ENCODE measurements at places on chromosomes 2 and 18.

- DNase-seq = no peak
Observed at GRCh38 chr2:64727843-64728463, 74.2 kb upstream of the SERTAD2 start.

DNA sequence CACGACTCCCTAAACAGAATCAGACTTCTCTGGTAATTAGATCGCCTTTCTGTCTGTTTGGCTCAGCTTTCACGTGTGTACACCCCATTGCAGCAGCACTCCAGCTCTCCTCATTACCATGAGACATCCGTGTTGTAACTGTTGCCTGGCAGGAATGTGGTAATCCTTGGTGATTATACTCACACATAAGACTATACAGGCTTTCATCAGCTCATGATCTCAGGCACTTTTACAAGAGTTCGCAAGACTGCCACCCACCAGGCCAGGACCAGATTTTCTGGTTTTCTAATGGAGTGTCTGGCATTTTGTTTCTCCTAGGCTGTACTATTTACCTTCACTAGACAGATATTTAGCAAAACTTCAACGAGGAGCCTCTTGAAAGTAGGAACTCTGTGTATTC is 50.2 kb downstream of the ACVR1 start:
- no peak for DNase-seq

- DNase-seq = no peak
Observed at GRCh38 chr18:52936931-52937330, 596.9 kb downstream of the DCC start.

DNA sequence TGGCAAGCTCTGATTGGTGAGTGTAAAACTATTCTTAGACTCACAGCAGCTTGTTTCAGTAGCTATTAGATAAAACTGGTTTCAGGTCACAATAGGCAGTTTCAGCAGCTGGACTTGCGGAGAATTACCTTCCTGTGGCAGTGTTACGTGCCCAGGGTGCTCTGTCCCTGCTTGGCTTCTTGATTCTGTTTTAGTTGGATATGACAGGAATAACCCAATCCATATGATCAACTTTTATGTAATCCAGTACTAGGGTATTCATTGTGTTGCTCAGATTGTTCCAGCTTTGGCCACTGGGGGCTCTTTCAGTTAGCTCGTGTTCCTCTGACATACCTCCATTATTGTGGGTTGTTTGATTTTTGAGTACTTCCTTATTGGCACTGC is 43.1 kb downstream of the INPP4A start:
- DNase-seq = peak; percentile 40

- no peak for DNase-seq
Observed at GRCh38 chr2:147548451-147548850, 296.4 kb upstream of the ACVR2A start.

DNA sequence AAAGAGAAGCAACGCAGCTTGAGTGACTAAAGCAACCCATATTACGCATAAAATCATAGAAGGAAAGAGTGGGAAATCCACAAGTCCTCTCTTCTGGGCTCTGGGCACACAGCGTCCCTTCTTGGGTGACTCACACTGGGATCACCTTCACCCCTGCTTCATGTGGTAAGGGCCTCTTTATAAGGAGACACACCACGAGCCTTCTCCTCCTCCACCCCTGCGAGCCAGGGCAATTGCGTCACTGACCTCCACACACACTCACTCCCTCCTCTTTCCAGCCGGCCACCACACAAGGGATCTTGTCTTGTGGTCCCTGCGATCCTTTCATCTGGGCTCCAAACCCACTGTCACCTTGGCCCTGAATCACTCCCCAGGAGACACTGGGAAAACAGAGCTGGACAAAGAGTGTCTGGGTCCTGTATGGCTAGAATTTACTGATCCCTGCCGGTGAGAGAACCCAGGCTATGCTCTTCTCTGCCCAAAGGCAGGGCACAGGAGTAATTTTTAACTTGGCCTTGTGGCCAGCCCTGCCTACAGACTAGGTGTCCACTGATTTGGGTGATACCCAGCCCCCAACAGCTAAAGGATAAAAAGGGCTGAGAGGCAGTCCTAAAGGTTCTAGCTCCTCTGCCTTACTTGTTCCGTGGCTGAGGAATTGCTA is 35.3 kb downstream of the NHEJ1 start:
- peak; percentile 75 for DNase-seq

GRCh38 chr18:808086-808485 is 4.0 kb downstream of the YES1 start:
- no peak for DNase-seq

- DNase-seq = no peak
Observed at GRCh38 chr2:47076586-47077441, 78.3 kb downstream of the STPG4 start.

DNA sequence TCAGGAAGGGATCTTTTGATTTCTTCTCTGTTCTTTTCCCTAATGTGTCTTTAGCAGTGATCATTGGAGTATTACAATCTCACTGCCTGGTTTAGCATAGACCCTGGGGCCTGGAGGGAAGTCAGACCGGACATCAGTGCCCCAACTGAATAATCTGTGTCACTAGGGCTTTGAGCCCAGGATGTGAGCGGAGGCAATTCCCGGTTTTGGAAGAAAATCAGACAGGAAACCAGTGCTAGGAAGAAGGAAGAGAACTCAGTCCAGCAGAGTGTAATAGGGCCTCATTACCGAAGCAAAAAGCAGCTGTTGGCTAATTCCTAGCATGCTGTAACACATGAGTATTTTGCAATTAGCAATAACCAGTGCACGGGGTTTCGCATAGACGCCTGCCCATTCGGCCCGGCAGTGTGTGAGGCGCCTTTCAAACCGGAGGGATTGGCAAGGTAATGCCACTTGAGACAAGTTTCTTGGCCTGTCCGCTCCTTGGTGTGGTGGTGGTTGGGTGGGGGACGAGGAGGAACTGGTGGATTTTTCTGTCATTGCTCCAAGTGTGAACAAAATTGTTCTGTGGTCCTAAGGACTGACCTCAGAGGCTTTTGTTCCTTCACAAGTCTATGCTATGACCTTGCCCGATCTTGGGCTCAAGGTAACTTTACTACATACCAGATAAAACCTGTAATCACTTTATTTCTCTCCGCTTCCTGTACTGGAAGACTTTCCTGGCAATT is 2.8 kb downstream of the FOSL2 start:
- peak; percentile 91 for DNase-seq

DNA sequence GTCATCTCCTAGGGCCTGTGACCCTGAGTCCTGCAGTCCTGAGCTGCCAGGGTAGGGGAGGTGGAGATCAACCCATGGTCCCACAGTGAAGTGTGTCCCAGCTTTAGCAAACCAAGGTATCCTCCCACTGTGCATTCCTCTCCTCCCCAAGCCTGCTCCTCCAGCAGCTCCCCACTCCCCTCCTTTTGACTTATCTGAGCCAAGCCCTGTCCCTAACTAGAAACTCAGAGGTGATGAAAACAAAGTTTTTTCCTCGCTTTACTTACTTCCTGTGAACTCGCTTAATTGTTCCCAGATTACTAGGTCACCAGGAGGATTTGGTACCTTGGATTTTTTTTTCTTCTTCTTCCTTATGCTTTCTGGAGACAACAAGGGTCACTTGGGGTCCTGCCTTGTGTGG is 80.8 kb downstream of the EHD3 start:
- DNase-seq = no peak

DNA sequence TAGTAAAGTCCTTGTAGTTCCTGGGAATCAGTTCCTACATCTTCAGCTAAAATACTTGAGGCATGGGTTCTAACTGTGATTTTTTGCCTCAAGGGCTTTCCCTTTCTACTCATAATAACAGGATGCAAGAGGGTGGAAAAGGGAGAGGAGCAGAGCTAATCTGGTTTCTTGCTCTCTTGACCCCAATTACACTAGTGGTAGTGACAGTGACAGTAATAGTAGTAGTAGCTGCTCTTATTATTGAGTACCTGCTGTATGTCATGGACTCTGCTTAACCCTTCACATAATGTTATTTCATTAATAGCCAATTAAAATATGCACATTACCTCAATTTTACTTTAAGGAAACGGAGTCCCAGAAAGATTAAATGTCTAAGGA is 214.8 kb upstream of the HNRNPA3 start:
- no peak for DNase-seq

- no peak for DNase-seq
Observed at GRCh38 chr2:120319686-120320317, 26.1 kb upstream of the INHBB start.

GRCh38 chr2:51612387-51612786 is 580.5 kb upstream of the NRXN1 start:
- DNase-seq = no peak

DNA sequence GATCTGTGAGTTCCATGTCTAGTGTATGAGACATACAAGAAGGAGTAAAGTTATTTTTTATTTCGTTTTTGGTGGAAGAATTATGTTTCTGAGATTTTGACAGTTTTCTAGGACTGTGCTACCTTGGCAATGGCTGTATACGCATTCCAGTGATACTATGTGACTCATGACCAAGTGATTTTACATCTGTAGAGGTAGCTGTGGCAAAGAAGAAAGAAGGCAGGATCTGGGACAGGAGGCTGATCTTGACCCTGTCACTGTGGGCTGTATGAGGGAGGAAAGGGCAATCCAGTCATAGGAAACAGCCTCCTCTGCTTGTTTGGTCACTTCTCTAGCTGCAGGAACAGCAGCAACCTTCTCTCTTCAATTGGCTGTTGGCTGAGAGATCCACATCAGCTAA is 44.0 kb upstream of the PDCL3 start:
- no peak for DNase-seq

DNA sequence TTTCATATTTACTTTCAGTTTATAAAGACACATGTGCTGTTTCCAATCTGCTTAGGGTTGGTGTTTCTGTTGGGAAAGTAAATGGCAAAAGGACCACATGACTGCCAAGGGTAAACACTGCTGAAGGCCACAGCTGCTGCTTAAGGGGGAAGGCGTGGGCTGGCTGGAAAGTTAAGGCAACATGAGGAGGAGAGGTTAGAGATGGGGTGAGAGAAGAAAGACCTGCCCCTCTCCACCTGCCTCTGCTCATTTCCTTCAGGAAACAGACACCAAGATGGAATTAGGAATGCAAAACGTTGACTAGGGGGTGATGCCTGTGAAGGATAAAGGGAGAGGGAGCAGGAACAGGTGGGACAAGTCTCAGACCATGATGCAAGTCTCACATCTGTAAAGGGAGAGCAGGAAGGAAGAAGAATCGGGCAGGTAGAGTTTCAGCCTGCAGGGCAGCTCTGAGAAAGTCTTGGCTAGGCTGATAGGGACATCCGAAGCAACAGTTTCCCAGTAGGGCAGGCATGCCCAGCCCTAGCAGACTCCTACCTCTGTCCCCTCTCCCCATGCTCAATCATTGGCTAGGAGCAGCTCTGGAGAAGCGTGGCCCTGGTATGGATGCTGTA is 86.0 kb downstream of the CDC42EP3 start:
- DNase-seq = no peak

DNA sequence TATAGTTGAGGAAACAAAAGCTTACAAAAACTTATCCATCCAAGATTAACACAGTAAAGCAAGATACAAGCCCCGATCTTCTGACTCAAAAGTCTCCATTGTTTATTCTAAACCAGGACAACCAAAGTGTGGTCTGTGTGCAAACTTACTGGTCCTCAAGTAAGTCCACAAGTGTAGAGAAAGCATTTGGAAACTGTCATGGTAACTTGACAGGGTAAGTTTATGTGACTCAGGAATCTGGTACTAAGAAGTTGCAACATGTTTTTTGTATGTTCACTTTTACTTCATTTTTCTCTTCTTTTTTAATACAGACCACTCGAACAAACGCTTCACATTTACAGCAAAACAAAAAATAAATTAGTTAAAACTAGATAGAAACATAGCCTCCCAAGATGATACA is 9.4 kb downstream of the MBD2 start:
- DNase-seq = no peak

DNA sequence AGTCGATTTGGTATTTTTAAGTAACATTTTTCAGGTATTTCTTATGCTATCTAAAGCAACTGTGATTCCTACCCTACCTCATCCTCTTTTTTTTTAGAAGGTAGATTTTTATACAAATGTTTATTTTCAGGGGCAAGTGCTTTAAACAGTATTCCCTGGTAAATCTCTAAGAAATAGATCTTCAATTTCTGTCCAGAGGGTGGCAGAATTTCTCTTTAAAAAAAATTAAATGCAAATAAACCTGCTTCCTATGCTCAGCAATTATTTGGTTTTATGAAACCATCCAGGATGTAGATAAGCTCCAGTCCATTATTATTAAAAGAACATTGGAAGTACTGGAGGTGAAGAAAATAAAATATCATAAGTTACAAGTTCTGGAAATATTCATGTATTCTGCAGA is 191.9 kb downstream of the MYO3B start:
- no peak for DNase-seq

DNA sequence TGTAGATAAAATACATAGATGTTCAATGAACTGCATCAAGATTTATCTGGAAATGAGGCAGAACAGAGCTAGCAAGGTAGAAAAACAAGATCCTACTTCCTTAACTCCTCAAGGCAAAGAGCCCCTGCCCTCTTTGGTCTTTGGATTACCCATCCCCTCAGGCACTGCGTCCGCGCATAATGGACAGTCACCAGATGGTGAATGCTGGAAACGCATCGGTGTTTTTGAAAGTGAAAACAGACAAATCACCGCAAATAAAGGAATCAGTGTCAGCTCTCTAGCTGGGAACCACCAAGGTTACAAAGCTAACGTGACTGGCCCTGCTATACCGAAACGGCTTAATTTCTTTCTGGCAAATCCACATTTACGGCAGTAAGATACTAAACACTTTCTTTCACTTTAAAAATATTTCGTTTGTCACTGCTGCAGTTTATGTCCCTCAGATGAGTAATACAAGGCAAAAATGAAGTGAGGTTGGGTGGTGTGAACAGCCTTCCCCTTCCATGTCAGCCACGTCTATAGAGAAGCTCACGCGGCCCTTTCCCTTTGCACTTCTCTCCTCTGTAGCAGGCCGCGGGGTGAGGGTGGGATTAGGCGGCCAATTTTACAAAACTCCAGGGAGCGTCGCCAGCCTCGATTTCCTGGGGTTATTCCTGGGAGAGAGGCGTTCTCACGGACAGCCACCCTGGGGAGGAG is 627 bp upstream of the GALR1 start:
- DNase-seq = no peak

DNA sequence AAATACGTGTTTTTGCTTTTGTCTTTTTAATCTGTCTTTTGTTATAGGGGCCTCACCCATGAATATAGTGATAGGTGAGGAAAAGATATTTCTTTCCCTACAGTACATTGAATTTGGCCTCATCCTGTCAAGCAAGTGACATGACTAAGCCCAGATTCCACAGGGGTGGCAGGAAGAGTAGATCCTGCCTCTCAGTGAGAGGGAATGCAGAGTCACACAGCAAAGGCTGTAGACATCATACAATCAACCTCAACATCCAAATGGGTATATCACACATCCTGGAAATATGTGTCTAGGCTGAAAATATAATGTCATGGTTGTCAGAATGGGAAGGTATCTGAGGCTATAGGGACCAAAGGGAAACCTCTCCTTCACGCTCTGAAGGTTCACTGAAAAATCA is 269.6 kb downstream of the CDH20 start:
- DNase-seq = no peak

DNA sequence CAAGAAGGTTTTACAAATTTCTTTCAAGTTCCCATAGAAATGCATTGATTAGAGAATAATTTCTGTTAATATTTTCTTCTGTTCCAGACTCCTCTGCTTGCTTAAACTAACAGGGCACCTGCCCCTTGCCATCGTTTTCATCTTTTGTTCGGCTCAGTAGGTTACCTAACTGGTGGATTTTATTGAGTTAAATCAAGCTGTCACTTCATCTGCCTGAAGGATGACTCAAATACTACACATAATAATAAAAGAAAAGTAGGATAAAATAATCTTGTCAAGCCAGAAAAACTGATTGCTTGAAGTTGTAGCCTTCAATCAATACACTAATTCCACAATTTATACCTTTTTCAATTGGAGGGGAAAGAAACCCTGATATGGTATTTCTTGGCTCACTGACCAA is 234.0 kb downstream of the NR4A2 start:
- no peak for DNase-seq

Data from sigmoid colon (tissue), 7 donors.